ENCODE measurements at places on chromosomes 3 and 15. TPM values are rescaled to one million over a fixed set of nuclear protein-coding genes. Genes with fewer than 3 reads are reported as not detected.

MST1R gene
- total RNA-seq: 0.74 TPM

TLR9 gene
- total RNA-seq: 0.30 TPM

FBXL22 gene
- 0.43 TPM for total RNA-seq

STRA6 gene
- total RNA-seq: not detected

IQCH gene
- 0.77 TPM for total RNA-seq

UBR1 gene
- 37.4 TPM for total RNA-seq

STAB1 gene
- 0.26 TPM for total RNA-seq

All from activated T-helper 17 cell treated with anti-CD3 and anti-CD28 coated beads, Interleukin-2, amount 50 U/mL, for 72 hours (primary cell).